ENCODE measurements at places on chromosomes 5 and 9. TPM values are rescaled to one million over a fixed set of nuclear protein-coding genes. Genes with fewer than 3 reads are reported as not detected.

ANKRD18A gene
- total RNA-seq, result under 0.01 TPM

IFNB1 gene
- total RNA-seq, result not detected

KIF12 gene
- total RNA-seq, result not detected

SOX30 gene
- 0.15 TPM for total RNA-seq

ANKRD34B gene
- not detected for total RNA-seq

ITK gene
- total RNA-seq, result not detected

THBS4 gene
- total RNA-seq, result 2.4 TPM

CCNO gene
- not detected for total RNA-seq

WNT8A gene
- total RNA-seq, result not detected
